Foreskin keratinocyte (primary cell): ENCODE measurements at places on chromosomes 4 and X. TPM values are rescaled to one million over a fixed set of nuclear protein-coding genes. Genes with fewer than 3 reads are reported as not detected.

HS3ST1 gene
- total RNA-seq = 7.1 and 8.5 TPM in 2 replicates

DIAPH2 gene
- 10.8 and 12.2 TPM in 2 replicates for total RNA-seq

- no peak for DNase-seq
Observed at GRCh38 chr4:13355111-13355880, 128.8 kb downstream of the RAB28 start.

GRCh38 chrX:107602694-107603239, 25.5 kb upstream of the PRPS1 start:
- no peak for DNase-seq

DNA sequence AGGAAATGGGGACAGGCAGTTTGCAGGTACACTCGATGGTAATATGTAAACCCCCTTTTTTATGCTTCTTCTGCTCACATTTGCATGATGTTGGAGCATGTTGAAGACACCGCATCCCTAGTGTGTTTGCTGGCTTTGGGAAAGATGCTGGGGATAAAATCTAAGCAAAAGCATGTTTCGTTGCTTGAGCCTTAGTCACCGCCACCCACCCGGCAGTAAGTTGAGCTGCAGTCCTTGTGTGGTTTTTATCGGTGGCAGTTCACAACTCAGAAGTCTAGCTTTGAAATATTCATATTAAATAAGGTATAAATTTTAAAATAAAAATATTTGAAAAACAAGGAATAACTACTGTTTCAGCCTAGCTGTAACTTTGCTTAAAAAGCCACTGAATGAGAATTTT, 21.7 kb upstream of the MND1 start:
- DNase-seq = no peak

DNA sequence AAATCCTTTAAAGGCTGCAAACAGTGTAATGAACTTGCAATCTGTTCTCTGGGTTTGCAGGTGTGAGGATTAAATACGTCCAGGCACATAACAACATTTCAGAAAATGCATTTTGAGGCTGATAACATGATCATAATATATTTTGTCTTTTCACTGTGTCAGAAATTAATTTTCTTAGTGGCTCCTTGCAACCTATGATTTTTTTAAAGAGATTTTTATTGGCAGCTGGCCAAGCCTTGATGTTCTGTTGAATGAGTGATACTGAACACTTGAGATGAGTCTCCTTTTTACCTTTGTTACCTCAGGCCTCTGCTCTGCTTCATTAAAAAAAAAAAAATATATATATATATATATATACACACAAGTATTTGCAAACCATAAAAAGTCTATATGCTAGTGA, 68.2 kb upstream of the TENM3 start:
- DNase-seq = no peak

ZNF157 gene
- total RNA-seq = 0.14 and 0.24 TPM in 2 replicates

DNA sequence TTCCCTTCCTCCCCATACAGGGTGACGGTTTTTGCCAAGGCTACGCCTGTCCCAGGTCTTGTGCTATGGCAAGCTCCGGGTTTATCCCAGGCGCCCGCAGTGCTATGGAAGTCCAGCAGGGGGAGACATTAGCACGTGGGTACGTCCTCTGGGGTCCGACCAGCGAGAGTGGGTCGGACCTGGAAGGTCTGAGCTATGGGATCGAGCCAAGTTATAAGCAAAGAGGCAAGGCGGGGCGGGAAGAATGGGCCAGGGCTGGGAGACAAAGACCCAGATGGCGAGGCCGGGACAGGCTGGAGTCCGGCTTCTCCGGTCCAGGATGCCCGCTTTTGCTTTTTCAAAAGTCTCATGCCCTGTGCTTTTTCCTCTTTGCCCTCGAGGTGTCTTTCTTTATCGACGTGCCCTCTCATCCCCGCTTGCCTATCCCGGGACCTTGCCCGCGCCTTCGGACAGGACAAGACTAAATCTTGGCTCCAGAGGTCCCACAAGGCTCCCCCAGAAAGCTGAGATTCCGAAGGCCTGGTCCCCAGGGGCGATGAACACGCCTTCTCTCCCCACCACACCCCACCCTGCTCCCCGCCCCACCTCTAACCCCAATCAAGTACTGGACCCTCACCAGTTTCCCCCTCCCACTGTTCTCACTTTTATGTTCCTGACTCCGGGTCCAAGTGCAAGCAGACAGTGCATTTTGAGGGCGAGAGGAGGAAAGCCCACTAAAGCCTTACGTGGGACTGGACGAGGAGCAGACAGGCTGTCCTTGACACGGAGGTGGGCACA, 785 bp upstream of the EFNB1 start:
- DNase-seq = peak; percentile 59

GRCh38 chr4:76831711-76832373, 66.1 kb downstream of the SOWAHB start:
- DNase-seq = peak; percentile 33

GRCh38 chr4:60745800-60746571, 454.1 kb upstream of the ADGRL3 start:
- DNase-seq = no peak

- DNase-seq = peak; percentile 54
Observed at GRCh38 chrX:103367502-103367901, 8.8 kb upstream of the BEX3 start.

KLHL34 gene
- 0.07 and 0.11 TPM in 2 replicates for total RNA-seq

RPS6KA6 gene
- total RNA-seq = 3.2 and 3.4 TPM in 2 replicates

- DNase-seq = no peak
Observed at GRCh38 chr4:153155686-153156085, 48.6 kb upstream of the TRIM2 start.

GRCh38 chr4:46649390-46649789, 259.5 kb upstream of the GABRA2 start:
- peak; percentile 6 for DNase-seq

SOX3 gene
- total RNA-seq = not detected in 2 replicates

TMEM271 gene
- total RNA-seq = not detected in 2 replicates
